ENCODE measurements at places on chromosomes 13 and 19. TPM values are rescaled to one million over a fixed set of nuclear protein-coding genes. Genes with fewer than 3 reads are reported as not detected.

TLE6 gene
- total RNA-seq: 5.2 TPM

S1PR2 gene
- 8.9 TPM for total RNA-seq

PSG7 gene
- not detected for total RNA-seq

MIER2 gene
- total RNA-seq: 32.2 TPM

Measured in camera-type eye (tissue), 1 donor.